ENCODE measurements at places on chromosomes 5 and 9.

DNA sequence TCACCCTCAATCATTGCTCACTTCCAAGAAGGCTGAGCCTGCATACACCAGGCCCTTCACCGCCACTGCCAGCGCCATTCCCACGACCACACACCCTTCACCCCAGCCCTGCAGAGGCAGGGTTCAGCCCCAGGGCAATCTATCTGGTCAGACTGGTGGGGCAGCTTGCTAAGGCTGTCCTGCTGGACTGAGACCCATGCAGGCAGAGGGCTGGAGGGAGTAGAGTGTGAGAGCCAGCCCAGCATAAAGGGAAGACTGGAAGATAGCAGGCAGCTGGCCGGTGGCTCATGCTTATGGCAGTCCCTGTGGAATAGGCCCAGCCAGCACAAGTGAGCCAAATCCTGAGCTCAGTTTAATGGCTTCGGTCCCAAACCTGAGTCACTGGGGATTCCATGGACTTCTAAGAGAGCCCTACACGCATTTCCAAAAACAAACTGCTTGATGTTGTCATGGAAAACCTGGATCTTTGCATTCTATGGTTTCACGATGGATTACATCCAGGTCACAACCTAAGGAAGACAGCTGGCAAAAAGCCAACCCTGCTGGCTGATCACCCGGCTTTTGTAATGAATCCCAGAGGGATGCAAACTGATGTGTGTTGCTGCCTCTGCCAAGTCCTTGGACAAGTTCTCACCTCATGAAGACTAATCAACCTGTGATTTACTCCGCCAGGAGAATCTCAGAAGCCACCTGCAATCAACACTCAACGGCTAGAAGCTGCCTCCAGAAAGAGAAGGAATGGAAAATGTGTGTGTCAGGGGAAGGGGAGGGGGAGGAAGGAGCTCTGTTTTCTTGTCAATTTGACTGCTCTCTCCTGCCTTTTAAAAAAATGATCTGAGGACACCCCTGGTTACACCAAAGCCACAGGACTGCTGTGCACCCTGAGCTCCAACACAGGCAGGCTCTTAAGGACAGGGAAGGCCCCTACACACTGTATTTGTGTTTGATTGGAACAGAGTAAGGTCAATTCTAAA, 143.6 kb downstream of the LHFPL2 start:
- peak; percentile 99 for DNase-seq

GRCh38 chr9:33106827-33107621, 30.6 kb upstream of the SMU1 start:
- peak; percentile 98 for DNase-seq

- peak; percentile 57 for DNase-seq
These were observed 222.5 kb upstream of the DAPK1 start for GRCh38 chr9:87275047-87275725.

- peak; percentile 71 for DNase-seq
These were observed 257.4 kb downstream of the ENC1 start for GRCh38 chr5:74382987-74383593.

DNA sequence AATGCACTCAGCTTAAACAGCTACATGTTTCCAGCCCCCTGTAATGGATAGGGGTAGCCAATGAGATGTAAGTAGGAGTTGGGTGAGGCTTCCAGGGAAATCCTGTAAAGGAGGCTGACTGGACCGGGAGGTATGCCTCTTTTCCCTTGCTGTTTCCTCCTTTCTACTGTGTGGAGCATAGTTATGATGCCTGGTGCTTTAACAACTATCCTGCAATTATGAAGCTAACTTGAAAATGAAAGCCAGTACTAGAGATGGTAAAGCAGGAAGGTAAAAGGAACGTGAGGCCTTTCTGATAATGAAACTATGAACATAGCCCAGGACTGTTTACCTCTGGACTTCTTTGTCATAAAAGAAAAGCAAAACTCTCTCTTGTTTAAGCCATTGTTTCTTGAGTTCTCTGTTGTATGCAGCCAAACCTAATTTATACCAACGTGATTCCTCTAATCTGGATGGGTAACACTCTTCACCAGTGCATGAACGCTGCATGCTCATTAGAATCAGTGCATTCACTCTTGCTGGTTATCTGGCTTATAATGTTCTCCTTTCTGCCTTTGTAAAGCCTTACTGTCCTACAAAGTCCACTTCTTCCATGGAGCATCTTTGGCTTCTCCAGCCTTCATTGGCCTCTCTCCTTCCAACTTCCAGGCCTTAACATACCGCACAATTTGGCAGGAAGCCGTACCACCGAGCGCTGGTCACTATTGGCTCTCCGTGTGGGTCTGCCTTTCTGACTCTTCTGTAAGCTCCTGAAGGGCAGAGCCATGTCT, 8.3 kb upstream of the ARHGEF28 start:
- DNase-seq: peak; percentile 16

- DNase-seq: no peak
These were observed 17.0 kb downstream of the FGFR4 start for GRCh38 chr5:177103523-177104253.
